ENCODE measurements at places on chromosomes 13 and 19.

DNA sequence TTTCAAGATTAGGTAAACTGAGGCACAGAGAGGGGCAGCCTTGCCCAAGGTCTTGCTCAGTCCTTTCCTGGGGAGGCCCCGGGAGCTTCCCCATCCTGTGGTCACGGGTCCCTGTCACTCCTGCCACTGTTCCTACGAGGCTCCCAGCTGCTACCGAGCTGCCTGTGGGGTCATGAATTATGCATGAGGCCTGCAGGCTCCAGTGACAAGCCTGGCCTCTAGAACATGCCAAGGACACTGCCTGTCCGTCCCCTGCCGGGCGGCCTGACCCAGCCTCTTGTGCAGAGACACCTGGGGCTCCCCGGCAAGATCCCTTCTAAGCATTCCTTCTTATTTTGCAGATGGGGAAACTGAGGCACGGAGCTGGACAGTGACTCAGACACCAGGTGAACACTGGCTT is 2.7 kb downstream of the FCHO1 start:
- DNase-seq = peak; percentile 34

GRCh38 chr13:35449821-35450220 is 26.7 kb downstream of the MAB21L1 start:
- DNase-seq = no peak

DNA sequence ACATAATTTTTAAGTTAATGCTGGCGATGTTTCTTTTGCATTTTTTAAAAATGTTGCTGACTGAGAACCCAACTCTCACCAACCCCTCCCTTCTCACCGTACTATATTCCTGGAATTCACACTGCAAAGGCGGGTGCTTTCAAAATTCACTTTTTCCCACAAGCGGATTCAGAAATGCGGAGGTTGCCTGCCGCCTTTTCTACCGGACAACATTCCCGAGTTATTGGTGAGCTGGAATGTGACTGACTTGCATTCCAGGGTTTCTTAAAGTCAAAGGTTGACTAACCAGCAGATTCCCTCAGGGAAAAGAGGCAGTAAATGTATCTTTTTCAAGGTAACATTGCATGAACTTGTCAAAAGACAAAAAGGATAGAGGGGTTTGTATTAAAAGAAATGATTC is 113.3 kb downstream of the RAB20 start:
- DNase-seq = no peak

DNA sequence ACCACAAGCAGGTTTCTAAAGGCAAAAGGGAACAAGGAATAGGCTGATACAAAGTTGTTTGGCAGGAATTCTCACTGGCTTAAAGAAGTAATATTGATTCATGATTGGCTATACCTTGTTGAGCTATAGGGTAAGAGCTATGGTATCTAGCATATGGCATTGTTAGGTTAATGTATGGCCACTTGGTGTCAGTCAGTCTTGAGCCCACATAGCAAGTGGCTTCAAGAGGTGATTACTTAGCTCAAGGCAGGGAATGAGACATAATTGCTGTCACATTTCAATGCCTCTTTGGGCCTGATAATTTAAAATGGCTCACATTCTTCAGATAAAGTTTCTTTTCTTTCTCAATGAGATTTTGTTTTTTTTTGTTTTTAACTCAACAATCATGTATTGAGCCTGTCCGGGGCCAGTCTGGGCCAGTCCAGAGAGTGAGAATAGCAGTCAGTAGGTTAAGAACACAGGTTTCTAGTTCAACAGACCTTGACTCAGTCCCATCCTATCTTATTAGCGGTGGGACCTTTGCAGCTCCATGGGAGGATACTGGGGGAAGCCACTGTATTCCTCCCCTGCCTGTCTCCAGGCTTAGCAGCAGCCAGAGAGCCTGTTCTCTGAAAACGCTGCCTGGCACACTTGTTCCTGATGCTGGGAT is 45.8 kb upstream of the RCBTB2 start:
- DNase-seq = no peak

DNA sequence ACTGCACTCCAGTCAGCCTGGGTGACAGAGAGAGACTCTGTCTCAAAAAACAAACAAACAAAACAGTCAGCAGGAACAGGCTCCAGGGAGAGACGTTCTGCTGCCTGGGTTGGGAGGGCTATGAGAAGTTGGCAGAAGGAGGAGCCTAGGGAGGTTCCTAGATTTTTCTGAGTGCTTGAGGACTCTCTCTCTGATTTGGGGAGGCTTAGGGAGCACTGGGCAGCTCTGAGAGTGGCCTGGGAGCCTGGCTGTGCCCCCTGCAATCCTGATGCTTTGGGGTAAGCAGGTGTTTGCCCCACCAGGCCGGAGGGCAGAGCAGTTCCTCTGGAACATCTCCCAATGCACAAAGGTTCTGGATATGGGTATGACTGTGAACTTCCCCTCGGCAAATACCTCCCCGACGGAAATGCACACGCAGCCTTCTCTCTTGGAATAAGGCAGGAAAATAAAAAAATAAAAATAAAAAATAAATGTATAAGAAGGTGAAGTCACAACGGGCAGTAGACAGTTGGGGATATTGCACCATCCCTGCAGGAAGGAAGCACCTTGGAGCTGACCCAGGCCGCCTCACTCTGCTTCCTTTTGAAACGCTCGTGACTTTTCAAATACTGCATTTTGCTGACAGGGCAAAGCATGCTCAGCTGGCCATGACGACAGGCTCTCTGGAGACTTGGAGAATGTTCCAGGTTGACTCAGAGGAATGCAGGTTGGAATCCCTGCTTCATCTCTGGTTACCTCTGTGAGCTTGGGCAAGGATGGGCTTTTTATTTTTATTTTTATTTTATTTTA is 26.5 kb upstream of the HOMER3 start:
- DNase-seq = no peak

DNA sequence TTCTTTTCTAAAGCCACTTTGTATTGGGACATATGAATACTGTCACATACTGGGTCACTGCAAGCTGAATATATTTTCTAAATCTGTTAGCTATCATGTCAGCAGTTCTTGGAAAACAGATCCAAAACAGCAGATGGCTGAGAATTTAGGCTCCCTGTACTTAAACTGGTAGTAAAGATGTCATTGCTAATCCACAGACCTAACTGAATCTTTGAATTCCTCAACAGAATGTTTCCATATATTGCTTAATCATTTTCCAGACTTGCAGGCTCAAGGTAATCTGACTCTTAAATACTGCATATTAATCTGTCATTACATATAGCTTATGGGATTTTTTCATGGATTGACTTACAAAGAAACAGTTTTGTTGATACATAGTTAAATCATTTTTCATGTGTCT is 639.0 kb upstream of the KLHL1 start:
- DNase-seq = no peak

- DNase-seq = no peak
These were observed 18.4 kb upstream of the GAS6 start for GRCh38 chr13:113882267-113882630.

DNA sequence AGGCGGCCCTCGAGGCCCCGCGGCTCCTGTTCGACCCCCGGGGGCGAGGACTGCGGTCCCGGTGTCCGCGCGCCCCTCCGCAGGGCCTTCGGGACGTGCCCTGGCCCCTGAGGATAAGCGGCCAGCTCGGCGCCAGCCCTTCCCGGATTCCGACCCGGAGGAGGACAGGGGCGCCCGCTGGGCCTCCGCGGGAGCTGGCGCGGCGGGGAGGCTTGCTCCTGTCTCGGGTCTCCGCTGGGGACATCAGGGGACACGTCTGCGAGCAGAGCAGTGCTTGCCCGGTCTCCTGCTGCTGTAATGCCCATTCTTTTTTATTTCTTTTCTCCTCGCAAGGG is 829 bp downstream of the B3GLCT start:
- DNase-seq = peak; percentile 79

GRCh38 chr13:114027826-114028225 is 54.0 kb upstream of the C13orf46 start:
- DNase-seq = no peak

- no peak for DNase-seq
These were observed 41.1 kb downstream of the TMTC4 start for GRCh38 chr13:100633461-100633860.

GRCh38 chr19:10717356-10718204 is at the start of gene DNM2:
DNM2 (plus strand) TSS chr19:10718079; CDS start chr19:10718243, 164 bp downstream.
- peak; percentile 99 for DNase-seq

DNA sequence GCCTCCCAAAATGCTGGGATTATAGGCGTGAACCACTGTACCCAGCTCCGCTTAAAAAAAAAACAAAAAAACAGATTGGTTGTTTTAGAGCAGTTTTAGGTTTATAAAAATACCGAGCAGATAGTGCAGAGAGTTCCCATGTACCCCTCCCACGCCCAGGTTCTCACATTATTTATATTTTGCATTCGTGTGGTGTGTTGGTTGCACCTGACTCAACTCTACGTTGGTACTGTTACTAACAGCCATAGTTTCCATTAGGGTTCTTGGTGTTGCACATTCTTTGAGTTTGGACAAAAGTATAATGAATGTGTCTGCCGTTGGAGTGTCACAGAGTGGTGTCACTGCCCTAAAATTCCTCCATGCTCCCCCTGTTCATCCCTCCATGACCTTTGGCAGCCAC is 29.1 kb downstream of the MYO9B start:
- no peak for DNase-seq

GRCh38 chr19:2053601-2054389 is 2.8 kb upstream of the MKNK2 start:
- DNase-seq = no peak

GRCh38 chr13:59326717-59327116 is 837.0 kb downstream of the DIAPH3 start:
- DNase-seq = no peak

DNA sequence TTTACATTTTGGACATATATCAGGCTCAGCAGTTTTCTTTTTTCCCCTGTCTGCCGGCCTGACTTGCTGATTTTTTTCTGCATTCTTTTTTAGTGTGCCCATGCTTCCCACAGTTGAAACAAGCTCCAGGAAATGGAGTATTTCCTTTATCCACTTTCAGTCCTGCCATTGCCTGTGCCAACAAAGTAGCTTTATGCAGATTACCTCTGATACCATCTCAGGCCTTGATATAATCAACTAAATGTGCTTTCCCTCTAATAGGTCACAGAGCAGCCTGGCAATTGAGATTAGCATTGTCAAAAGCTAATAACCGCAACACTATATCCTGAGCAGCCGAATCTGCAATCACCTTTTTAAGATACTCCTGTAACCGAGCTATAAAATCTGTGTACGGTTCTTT is 9.2 kb downstream of the MRPS12 start:
- DNase-seq = no peak

GRCh38 chr13:23749288-23749873 is 139.8 kb downstream of the MIPEP start:
- no peak for DNase-seq

GRCh38 chr13:113357529-113357928 is 6.4 kb downstream of the GRTP1 start:
- DNase-seq = no peak

GRCh38 chr13:92807353-92807752 is 419.3 kb upstream of the GPC6 start:
- no peak for DNase-seq

DNA sequence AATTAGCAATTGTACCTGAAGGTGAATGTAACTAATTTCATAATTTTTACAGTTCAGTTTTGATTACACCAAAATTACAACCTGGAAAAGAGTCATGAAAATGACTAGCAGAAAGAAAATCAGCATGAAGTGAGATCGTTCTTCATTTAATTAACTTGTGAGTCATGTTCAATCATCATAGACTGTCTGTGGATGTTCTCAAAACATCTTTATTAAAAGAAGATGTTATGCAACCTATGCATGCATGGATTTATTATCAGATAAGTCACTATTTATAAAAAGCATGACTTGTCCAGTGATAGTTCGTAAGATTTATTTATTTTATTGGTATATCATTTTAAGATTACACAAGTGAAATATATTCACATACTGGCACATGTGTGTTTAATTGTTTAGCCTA is 245.9 kb downstream of the ITGBL1 start:
- no peak for DNase-seq

DNA sequence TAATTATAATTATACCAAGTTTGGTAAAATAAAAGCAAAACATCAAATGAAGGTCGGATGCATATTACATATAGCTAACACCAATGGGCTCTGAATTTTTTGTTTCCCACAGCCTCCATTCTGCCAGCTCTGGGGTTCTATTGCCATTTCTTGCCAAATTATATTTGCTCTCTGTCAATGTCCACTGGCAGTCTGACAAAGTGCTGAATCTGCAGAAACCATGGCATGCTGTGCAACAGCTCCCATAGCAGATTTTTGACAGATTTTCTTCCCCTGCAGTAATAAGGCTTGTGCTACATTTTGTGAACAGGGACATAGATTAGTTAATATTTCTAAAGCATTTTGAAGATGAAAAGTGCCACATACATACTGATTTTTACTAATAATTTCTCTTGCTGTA is 1102.1 kb downstream of the DIAPH3 start:
- DNase-seq = no peak

- DNase-seq = no peak
These were observed 26.6 kb upstream of the CALM3 start for GRCh38 chr19:46574533-46574932.

DNA sequence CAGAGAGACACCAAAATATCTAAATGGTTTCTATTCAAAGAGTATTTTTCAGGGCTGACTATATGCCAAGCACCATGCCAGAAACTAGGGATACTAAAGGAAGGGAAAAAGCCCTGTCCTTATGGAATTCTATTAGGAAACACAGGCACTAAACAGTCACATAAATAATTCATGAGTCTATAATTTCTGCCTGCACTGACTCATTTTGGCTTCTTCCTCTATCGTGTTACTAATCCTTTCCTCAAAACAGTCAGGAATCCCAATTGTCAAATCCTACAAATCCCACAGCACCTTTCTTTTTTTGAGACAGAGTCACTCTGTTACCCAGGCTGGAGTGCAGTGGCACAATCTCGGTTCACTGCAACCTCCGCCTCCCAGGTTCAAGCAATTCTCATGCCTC is 29.2 kb downstream of the XPO4 start:
- no peak for DNase-seq

DNA sequence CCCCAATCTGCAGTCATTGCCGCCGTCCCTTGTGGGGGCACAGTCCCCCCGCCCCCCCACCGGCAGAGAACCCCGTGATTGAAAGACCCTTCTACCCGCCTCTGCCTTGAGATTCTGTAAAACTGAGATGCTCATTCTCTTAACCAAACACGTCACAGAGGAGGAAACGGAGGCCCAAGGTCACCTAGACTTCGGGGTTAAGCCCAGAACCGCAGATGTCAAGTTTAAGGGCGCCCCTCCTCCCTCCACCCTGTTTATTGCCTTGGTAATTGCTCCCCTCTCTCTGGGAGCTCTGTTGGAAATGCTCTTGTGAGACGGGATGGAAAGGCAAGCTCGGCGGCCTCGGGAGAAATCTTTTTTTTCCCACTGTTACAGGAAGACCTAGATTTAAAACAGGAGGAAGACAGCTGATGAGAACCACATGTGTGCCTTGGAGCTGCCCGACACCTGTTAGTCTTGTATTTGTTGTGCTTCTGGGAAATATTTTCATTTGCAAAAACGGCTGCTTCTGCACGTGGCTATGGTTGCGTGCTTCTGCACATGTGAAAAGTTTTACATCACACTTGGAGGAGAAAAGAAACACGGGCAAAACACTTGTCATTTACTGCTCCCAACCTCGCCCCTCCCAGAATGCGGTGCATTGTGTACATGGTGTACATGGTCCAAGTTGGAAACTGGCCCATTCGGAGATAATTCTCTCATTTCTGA is 1.1 kb upstream of the MED26 start:
- peak; percentile 50 for DNase-seq
